Fibroblast of the aortic adventitia (primary cell): ENCODE measurements at places on chromosomes 2 and 18.
A peak's percentile ranks its signal among the peaks of the same experiment; 100 is the strongest.

DNA sequence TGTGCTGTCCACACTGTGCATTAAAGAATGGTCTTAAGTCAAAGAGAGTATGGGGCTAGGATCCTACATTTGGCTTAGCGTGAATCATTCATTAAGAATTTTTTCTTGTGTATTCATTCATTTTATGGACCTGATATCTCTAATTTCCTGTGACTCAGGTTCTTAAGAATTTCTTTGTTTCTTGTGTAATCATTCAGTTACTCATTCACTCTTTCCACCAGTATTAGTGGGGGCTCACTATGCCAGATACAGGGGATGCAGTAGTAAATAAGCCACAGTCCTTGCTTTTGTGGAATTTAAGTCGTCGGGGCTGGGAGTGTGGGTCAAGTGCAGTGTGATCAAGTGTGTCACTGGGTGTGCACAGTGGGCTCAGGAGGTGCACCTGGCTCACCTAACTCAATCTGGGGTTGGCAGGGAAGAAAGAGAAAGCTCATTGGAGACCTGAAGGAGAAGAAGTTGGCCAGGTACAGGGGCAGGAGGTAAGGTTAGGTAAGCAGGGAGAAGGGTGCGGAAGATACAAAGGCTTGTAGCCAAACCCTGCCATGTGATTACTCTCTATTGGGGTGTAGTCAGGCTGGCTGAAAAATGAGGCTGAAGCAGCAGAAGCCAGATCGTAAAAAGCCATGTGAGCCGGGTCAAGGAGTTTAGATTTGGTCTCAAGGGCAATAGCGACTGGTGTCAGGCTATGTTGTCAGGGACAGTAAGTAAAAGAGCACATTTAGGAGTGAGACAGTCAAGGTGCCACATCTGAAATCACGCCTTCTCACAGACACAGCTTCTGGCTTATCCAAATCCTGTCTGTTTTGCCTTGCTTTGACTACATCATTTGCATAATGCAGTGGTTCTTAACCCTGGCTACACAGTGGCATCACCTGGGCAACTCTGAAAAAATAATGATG is 67.2 kb downstream of the KCTD1 start:
- DNase-seq = peak; percentile 97

DNA sequence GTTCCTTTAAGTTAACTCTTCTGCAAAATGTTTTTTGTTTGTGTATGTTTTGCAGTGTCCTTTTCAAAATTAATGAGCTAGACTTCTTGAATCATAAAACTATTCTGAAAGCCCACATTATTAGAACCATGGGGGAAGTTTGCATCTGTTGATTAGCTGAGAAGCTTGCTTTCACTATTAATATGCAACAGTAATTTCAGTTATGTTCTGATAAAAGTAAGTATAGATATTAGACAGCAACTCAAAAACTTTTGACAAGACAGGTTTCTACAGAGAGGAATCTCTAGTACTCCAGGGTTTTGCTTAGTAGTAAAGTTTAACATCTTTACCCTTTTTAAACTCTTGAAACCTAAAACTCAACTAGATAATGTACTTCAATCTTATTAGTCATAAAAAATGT is 147.8 kb downstream of the UBE2E3 start:
- no peak for DNase-seq

GRCh38 chr2:40283111-40283909 is 168.6 kb downstream of the SLC8A1 start:
- DNase-seq = no peak

- DNase-seq = no peak
Measured at GRCh38 chr18:75429975-75430374, 2.5 kb upstream of the SMIM21 start.

- peak; percentile 59 for DNase-seq
Measured at GRCh38 chr18:8654503-8655451, 45.5 kb downstream of the RAB12 start.

GRCh38 chr2:240293557-240294461 is 141.7 kb upstream of the GPC1 start:
- no peak for DNase-seq

DNA sequence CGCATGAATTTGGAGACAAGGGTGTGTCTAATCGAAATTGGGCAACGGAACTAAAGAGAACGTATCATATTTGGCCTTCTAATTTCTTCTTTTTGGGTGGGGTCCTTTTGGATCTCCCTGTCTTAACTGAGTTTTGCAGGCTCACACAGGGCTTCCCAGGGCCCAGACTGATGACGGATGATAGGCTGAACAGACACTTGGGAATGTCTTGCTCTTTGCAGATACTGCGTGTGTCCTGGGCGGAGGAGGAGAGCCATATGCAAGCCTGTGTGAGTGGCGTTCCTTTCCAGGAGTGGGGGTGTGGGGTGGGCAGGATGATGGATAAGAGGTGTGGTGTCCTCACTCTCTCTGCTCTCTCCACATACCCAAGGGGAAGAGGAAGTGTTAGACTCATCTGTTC is 40.1 kb downstream of the TNP1 start:
- no peak for DNase-seq

DNA sequence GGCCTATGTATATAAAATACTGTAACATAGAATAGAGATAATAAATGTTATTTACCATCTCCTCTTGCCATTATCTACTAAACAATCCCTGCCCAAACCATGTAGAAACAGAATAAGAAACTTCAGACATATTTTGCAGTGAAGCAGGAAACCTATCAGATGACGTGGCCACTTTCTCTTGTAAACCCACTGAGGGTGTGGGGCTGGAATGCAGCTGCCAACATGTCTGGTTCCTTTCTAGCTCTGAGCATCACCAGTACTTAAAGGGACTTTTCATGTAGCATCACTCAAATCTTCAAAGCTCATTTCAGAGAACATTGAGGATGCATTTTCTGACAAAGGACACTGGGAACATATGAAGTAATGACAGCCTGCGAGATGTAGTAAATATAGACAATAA is 251.8 kb downstream of the LPIN1 start:
- DNase-seq = peak; percentile 35

GRCh38 chr2:230541934-230542380 is 126.0 kb downstream of the SP100 start:
- no peak for DNase-seq

DNA sequence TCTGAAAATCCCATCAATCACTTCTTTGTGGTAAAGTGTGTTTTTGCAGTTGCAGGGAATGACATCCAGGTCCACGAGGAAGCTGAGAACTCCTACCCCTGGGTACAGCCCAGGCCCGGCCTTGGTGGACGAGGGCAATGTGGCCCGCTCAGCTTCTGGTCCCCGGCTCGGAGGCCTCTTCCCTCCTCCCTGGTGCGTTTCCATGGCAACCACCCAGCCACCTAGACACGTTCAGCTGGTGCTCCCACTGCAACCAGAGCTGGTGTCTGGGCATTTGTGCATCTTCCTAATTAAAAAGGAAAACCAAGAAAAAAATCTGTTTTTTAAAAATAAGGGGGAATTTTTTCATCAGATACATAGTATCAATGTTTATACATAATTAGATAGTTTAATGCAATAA is 603.6 kb upstream of the SALL3 start:
- DNase-seq = no peak

DNA sequence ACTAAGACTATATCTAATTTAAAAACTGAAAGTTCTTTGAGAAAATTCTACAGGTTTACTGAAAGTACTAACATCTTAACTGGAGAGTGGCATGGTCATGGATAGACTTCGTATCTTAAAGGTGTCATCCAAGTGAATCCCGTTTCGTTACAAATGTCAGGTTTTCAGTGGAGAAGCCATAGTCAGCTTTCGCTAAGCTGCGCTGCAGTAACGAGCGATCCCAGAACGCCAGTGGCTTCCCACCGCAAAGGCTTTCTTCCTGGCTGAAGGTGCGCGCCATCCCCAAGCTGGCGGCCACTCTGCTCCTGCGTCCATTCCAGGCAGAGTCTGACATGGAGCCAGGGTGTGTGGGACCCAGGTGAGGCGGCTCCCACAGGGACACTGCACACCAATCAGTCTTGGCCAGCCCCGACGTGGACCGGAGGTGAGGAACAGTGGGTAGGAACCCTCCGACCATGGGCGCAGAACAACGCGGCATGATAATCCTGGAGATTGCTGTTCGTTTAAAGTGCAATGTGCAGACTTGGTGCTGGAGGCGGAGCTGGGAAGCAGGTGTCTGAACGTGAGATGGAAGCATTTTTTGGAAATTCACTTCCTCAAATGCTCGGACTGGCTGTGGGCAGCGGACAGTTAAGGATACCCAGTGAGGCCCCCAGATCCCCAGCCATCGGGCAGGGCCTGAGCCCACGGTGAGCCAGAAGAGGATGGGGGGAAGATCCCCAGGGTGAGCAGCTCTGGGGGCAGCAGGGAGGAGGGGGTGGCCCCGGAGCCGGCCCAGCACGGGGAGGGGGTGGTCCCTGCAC is 27.8 kb upstream of the KCNG2 start:
- DNase-seq = no peak

- DNase-seq = peak; percentile 53
Measured at GRCh38 chr2:172046080-172046678, 39.1 kb upstream of the DLX1 start.

DNA sequence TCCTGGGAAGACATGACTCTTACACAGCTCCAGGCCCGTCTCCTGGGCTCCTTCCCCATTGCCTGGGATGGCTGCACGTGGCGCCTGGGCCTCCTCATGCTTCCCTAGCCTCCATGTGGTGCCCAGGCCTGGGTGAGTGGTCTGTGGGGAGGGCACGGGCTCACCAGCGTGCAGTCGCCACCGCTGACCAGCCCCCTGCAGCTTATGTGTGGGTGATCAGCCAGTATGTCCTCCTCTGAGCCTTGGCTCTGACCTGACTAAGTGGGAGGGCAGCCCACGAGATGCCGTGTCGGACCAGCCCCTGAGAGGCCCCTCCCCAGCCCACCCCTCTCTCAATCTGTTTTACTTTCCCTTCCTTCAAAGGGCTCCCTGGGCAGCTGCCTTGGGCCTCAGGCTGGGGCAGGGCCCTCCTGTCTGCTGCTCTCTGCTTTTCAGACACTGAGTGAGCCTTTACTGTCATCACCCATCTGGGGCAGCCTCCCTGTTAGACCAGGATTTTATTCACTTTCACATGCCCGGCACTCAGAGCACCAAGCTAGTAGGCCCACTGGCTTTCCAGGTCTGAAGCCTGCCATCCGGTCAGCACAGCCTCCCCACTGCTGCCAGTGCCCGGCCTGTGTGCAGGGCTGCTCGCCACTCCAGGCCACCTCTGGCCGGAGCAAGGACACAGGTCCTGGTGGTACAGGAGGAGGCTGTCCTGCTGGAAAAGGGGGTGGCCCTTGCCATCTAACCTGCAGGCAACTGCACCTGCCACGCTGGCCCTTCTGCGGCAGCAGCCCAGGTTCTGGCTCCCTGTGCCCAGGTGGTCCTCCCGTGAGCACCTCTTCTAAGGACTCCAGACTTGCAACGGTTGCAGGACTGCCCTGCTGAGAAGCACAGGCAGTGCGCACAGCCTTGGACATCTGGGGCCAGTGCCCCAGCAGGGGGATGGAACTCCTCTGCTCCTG is 84.9 kb upstream of the HPCAL1 start:
- no peak for DNase-seq

DNA sequence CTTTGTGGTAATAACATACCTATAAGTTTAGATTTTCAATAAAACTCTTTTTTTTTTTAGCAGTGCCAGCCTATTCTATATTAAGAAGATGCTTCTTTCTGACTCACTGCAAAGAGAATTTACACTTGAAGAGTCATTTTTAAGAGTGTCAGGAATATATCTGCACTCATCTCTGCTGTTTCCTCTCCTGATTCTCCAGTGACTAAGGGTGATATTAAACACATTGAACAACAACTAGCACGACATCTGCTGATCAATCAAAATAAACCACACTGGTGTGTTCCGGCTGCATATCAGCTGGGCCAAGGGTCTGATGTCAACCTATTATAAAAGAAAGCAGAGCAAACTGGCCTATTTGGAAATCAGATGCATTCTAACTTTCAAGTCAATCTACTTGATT is 15.0 kb downstream of the RAB27B start:
- DNase-seq = no peak

DNA sequence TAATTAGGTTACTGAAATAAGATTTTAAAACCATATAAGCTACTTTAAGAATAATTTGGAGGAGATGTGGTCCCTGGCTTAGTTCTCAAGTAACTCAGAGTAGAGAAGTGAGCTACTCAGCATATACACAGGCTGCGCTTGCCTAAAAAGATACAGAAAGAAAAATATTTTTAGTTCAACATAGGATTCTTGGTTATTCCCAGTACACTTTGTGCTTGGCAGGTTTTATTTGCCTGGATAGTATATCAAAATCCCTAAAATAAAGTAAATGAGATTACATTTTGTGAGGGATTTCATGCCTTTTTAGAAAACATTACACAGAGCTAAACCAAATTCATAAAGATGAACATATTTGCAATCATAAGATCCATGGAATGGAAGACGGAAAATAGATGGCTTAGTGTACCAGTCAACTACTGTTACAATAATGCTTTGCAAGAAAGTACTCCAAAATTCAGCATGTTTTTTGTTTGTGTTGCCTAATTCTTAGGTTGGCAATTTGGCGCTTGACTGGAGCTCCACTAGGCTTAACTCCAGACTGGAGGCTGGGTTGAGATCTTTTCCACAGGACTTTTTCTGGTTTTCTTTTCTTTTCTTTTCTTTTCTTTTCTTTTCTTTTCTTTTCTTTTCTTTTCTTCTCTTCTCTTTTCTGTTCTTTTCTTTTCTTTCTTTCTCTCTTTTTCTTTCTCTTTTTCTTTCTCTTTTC is 600.5 kb upstream of the SYT4 start:
- no peak for DNase-seq

- no peak for DNase-seq
Measured at GRCh38 chr2:235832941-235833340, 335.2 kb downstream of the GBX2 start.

DNA sequence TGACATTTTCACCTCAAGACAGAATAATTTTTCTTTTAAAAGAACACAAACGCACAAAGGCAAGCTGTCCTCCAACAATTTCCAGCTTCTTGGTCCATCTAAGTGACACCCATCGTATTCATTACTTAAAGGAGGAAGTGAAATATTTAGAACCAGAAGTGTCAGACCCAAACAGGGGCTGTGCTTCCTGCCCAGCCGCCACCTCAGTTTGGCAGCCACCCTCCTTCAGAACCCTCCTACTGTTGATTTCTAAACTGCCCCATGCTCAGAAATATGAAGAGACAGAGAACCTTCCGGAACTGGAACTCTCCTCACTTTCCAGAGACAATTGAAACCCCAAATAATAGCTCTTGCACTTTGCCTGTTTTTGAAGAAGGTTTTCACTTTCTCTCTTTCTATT is 734.8 kb upstream of the SALL3 start:
- DNase-seq = no peak

- no peak for DNase-seq
Measured at GRCh38 chr2:173989160-173989883, 24.1 kb upstream of the SP3 start.

DNA sequence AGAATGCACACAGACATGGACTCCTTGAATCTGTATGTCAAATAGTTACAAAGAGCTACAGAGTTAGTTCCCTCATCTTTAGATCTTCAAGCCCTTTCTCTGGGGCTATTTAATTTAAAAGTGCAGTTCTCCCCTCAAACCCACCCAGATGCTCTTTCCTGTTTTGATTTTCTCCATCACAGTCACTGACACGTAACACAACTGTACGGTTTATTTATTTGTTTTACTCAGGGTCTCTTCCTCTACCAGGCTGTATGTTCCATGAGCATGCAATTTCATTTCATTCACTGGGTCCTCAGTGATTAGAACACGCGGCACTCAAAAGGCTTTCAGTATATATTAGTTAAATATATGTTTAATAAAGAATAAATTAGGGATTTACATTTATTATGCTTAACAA is 94.7 kb downstream of the DOCK10 start:
- DNase-seq = no peak

GRCh38 chr2:21836719-21837118 is 713.0 kb downstream of the TDRD15 start:
- DNase-seq = no peak
